NCI-H1930 (cell line): ENCODE measurements at places on chromosomes 1 and 21.

- no peak for DNase-seq
These were observed 22.5 kb upstream of the SRP9 start for GRCh38 chr1:225754940-225755641.

- no peak for DNase-seq
These were observed 130.9 kb upstream of the SAMSN1 start for GRCh38 chr21:14677013-14677412.

- DNase-seq = no peak
These were observed 69.2 kb downstream of the SH3GLB1 start for GRCh38 chr1:86773341-86774288.

DNA sequence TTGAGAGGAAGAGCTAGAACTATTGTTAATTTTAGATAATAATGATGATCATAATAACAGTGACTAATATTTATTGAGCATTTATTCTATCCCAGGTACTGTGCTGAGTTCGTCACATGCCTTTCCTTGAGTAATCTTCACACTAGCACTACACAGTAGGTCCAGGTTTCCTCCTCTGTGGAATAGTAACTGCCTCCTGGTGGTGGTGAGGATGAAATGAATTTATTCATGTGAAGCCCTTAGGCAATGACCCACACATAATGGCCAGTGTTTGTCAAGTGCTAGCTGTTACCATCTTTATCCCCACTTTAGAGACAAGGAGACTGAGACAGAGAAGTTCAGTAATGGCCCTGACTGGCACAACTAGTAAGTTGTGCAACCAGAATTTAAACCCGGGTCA, 5.9 kb downstream of the NIPAL3 start:
- DNase-seq = no peak

- no peak for DNase-seq
These were observed 3.6 kb upstream of the RERE start for GRCh38 chr1:8821084-8821483.
